ENCODE measurements at places on chromosomes 5 and 9. TPM values are rescaled to one million over a fixed set of nuclear protein-coding genes. Genes with fewer than 3 reads are reported as not detected.

The ECM2 gene
- 0.65 TPM for total RNA-seq

The POLR1E gene
- total RNA-seq = 23.8 TPM

The HTR1A gene
- total RNA-seq = not detected

The DNM1 gene
- total RNA-seq = 14.2 TPM

The TPPP gene
- 0.37 TPM for total RNA-seq

The SLC1A1 gene
- total RNA-seq = 18.7 TPM

The GARIN3 gene
- not detected for total RNA-seq

The NCBP1 gene
- total RNA-seq = 44.8 TPM

The TAF11L5 gene
- not detected for total RNA-seq

The SGCD gene
- total RNA-seq = 12.7 TPM

The SPINK13 gene
- not detected for total RNA-seq

The SARDH gene
- 18.4 TPM for total RNA-seq

The PCDH12 gene
- total RNA-seq = under 0.01 TPM

The ZDHHC11B gene
- total RNA-seq = not detected
